ENCODE measurements at places on chromosomes 7 and 10. TPM values are rescaled to one million over a fixed set of nuclear protein-coding genes. Genes with fewer than 3 reads are reported as not detected.

ZDHHC4 gene
- polyA plus RNA-seq = 80.7 TPM

- no peak for DNase-seq
These were observed 490.9 kb downstream of the REEP3 start for GRCh38 chr10:64011912-64012714.

DNA sequence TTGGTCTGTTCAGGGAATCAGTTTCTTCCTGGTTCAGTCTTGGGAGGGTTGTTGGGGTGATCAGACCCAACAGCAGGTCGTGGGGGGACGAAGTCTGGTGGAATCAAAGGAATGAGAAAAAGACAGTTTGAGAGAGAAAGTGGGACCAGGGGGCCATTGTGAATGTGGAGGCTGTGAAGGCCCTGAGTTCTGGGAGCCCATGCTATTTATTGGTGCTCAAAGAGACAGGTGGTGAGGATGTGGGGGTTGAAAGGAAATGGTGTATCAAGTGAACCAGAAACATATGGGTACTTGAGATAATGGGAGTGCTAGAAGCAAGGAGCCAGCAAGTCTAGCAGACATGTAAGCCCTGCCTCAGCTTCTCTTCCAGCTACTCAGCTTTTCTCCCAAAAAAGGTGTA is 84.1 kb downstream of the CCSER2 start:
- no peak for DNase-seq

DNA sequence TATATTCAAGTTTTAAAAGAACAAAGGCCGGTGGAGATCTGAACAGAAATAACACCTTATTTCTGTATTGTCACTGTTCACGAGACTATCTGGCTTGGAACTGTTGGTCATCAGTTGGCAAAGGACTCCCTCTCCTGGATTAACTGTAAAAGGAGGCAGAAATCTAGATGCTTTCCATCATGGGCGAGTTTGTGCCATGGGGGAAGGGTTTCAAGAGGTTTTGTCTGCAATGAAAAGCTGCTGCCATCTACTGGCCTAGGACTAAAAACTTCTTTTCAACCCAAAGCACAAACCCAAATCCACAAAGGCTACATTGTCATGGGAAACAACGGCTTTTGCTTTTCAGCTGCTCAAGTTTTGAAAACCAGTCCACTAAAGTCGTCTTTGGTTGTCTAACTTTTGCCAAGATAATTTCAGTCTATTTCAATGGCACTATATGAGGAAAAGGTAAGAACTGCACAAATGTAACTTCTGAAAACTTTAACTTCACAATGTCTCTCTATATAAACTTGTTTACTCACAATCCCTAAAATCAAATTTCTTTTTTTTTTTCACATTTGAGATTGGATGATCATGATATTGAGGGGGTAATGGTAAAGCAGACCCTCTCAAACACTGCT is 196.8 kb downstream of the SKAP2 start:
- peak; percentile 53 for DNase-seq

- DNase-seq = no peak
These were observed 184.4 kb downstream of the PON1 start for GRCh38 chr7:95139922-95140321.

Data from naive B cell (primary cell).